ENCODE measurements at places on chromosomes 7 and 10. TPM values are rescaled to one million over a fixed set of nuclear protein-coding genes. Genes with fewer than 3 reads are reported as not detected.

The MTERF1 gene
- 11.0 TPM for total RNA-seq

The UPK3BL2 gene
- 1.3 TPM for total RNA-seq

The SORCS3 gene
- total RNA-seq = not detected

The CDC14C gene
- total RNA-seq = not detected

The SH2D4B gene
- total RNA-seq = 0.29 TPM

The NUTM2B gene
- total RNA-seq = under 0.01 TPM

The IDE gene
- 42.9 TPM for total RNA-seq

The NET1 gene
- 9.6 TPM for total RNA-seq

The NPSR1 gene
- total RNA-seq = not detected

The SVOPL gene
- not detected for total RNA-seq

The GPNMB gene
- 93.1 TPM for total RNA-seq

The FBXO24 gene
- 0.86 TPM for total RNA-seq

The TEX36 gene
- not detected for total RNA-seq

The ZNF138 gene
- 1.8 TPM for total RNA-seq

The KIAA1549 gene
- total RNA-seq = 3.3 TPM

The ANXA8 gene
- 18.6 TPM for total RNA-seq

Measured in placental pericyte (primary cell).